ENCODE measurements at places on chromosomes 7 and 10.

GRCh38 chr10:33638891-33639290, 304.4 kb upstream of the NRP1 start:
- no peak for DNase-seq

DNA sequence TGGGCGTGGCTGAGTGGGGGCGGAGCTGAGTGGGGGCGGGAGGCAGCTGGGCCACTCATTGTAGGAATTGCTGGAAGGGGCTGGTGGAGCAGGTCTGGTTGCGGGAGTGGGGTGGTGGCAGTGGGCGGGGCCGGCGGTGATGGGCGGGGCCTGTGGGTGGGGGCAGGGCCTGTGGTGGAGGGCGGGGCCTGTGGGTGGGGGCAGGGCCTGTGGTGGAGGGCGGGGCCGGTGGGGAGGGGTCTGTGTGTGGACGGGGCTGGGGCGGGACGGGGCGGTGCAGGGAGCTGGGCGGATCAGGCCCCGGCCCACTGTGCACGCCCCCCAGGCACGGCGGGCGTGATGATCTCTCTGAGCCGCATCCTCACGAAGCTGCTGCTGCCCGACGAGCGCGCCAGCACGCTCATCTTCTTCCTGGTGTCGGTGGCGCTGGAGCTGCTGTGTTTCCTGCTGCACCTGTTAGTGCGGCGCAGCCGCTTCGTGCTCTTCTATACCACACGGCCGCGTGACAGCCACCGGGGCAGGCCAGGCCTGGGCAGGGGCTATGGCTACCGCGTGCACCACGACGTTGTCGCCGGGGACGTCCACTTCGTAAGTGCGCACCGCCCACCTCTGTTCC, 14.0 kb downstream of the SLC29A4 start:
- no peak for DNase-seq

DNA sequence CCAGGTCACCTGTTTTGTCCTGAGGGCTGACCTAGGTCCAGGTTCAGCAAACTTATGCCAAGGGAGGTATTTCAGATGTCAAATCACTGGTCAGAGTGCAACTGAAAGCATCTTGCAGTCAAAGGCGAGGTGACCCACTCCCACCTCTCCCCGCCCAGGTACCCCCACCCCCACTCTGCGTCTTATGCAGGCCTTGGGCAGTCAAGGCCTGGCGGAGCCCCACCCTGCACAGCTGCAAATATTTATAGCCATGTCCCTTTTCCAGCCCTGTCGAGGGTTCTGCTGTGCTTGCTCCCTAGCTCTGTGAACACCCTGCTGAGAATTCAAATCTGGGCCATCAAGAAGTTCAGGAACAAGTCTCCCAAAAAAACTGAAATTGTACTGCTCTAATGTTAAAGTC, 40.6 kb upstream of the BMPR1A start:
- no peak for DNase-seq

GRCh38 chr10:67222934-67223333, 297.1 kb downstream of the LRRTM3 start:
- no peak for DNase-seq

GRCh38 chr7:100370746-100371145, 2.5 kb upstream of the PILRA start:
- DNase-seq, result no peak

DNA sequence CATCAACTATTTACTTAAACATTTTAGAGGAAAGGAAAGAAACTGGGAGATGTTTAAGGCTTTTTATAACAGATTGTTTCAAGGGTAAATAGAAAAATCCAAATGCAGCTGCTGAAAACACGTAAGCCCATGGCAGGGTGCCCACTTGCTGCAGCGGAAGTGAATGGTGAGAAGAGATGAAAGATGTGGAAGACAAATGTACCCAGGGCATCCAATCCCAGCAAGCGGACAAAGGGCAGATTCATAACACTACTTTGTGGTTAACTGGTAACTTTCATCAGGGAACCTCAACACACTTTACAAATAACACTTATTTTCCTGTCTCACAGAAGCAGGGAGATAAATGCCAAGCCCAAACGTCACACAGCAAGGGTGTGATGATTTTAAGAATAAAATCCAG, 358.4 kb downstream of the KCNMA1 start:
- no peak for DNase-seq

DNA sequence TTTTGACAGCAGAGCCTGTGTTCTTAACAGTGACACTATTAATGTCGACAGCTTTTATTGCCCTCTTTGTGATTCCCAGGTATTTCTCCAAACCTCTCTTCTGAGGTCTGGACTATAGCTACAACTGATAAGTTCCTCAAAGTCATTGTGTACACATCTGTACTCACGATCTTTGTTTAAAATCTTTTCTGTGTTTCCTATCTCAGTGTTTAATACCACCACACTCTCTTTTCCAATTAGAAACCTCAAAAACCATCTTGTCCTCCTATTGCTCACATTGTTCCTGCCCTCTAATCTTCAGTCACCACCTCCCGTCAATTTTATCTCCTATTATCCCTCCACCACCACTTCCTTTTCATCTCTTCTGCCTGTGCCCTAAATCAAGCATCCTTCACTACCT, 12.9 kb upstream of the WASL start:
- no peak for DNase-seq
